CD4-positive, alpha-beta T cell treated with Interleukin-15 for 1 hour (primary cell): ENCODE measurements at places on chromosomes 3 and 15.
A peak's percentile ranks its signal among the peaks of the same experiment; 100 is the strongest.

- DNase-seq = no peak
Measured at GRCh38 chr15:33742800-33743199, 225.5 kb upstream of the CHRM5 start.

- peak; percentile 94 for DNase-seq
Measured at GRCh38 chr3:15271785-15272381, 60.5 kb downstream of the SH3BP5 start.

- no peak for DNase-seq
Measured at GRCh38 chr3:144942093-144942837, 970.6 kb downstream of the DIPK2A start.

DNA sequence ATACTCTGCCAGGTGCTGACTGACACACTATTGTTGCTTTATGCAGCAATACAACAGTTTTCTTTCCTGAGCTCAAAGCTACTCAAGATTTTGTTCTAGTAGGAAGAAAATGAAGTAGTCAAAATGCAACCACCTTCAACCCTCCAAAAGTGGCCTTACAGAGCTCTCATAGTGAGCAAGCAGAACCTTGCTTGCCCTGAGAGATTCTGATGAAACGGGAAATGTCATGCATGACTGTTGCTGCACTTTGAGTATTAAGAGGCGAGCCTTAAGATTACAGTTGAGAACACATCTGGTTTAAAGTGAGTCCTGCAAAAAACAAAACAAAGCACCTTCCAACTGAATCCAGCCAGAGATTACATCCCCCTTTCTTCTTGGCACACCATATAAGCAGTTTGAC lies 29.7 kb downstream of the MINDY4B start:
- no peak for DNase-seq

- DNase-seq = no peak
Measured at GRCh38 chr15:89905846-89906378, 6.8 kb downstream of the ARPIN start.

DNA sequence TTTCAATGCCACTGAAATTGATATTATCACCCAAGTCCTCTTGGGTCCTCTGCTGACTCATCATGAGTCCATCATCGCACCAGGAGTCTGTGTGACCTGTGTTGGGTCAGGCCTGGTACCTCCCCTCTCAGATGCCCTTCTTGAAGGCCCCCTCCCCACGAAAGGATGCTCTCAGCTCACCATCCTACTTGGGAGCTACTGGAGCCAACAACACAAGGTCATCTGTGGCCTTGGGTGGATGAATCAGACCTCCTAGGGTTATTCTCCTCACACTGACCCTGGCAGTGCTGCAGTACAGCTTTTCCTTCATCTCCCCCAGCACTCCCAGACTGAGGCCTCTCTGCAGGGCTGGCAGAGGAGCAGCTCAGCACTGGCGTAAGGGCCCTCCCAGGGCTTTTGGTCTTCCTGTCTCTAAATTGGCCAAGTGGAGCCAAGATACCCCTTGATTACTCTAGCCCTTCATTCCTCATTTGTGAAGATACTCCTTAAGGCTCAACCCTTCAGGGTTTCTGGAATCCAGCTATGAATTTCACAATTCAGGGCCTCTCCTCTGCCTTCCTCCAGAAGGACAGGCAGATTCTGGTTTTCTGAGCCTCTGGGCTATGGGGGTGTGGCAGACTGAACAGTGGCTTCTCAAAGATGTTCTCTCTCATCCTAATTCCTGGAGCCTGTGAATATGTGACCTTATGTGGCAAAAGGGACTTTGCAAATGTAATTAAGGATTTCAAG lies 80.7 kb upstream of the GSK3B start:
- no peak for DNase-seq

DNA sequence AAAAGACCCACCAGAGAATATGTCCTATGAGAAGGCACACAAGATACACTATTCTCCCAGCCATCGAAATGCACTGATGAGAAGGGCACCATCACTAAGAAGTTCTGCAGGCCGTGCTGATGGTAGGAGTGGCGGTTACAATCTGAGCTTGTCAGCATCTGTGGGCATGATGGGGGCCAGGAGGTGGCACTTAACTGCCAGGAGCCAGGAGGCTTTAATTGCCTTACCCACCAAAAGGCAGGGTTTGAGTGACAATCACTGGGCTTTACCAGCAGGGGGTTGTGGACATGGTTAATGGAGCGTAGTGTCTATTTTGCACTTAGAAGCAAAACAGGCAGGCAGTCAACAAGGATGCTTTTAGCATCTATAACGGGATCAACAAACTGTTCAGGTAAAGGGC lies 16.0 kb upstream of the SQOR start:
- no peak for DNase-seq
